OCI-LY7 (cell line): ENCODE measurements at places on chromosomes 2 and 18.

GRCh38 chr2:102141011-102141943 is 1.3 kb upstream of the IL1R1 start:
- DNase-seq = no peak

DNA sequence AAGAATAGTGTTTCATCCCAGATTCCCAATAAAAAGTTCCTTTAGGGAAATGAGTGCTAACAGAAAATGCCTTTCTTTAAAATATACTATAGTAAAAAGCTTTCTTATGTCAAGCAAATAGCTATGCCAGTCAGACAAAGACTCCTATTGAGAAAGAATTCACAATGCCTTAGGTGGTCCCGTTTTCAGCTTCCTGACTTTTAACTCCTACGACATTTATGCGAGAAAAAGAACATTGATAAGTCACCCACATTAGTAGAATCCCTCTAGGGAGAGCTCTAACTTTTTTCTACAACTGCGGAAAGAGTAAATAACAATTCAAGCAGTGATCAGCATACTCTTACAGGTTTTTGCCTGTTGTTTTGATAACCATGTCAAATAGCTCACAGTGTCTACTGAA is 750.8 kb upstream of the ACVR2A start:
- no peak for DNase-seq

- no peak for DNase-seq
Observed at GRCh38 chr18:39842366-39842914, 2112.6 kb upstream of the PIK3C3 start.

DNA sequence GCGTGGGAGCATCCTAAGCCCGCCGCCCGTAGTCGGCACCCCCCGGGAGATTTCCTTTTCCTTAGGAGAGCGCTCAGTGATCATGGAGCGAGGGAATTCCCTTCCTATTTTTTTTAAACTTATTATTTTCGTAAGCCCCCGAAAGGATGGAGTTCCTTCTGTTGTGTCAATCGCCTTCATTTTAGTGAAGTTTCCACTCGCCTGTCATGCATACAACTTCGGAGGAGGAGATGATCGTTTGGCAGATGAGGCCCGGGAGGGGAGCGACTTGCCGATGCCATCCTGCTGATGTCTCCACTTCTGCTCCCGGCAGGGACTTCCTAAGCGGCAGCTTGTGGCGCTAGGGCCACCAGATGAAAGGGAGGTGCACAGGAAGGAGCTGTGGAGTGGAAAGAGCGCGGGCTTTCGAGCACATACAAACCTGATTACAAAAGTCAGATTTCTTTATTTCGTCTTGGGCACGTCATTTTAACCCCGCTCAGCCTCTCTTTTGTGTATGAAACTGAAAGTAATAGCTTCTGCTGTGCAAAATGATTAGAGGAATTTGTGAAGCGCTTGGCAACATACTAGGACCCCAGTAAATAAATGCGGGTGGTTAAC is at the start of gene ADGRF3:
ADGRF3 (minus strand) TSS at position 336 of the 600 bp plus-strand sequence. CDS start 555 bp downstream, outside the sequence.
- DNase-seq = peak; percentile 81
